Renal pelvis (tissue), 12 donors: ENCODE measurements at places on chromosomes 3 and 15. TPM values are rescaled to one million over a fixed set of nuclear protein-coding genes. Genes with fewer than 3 reads are reported as not detected.

TF gene
- polyA plus RNA-seq = 7.9 TPM

CD86 gene
- 1.3 TPM for polyA plus RNA-seq

HACL1 gene
- 25.0 TPM for polyA plus RNA-seq

MYZAP gene
- polyA plus RNA-seq = 5.3 TPM

SAMMSON gene
- not detected for polyA plus RNA-seq

NR1I2 gene
- 1.4 TPM for polyA plus RNA-seq

IL17RD gene
- 55.1 TPM for polyA plus RNA-seq

PGBD4 gene
- polyA plus RNA-seq = 1.7 TPM

- no peak for DNase-seq
Observed at GRCh38 chr3:192747145-192747544, 19.8 kb upstream of the FGF12 start.

GRCh38 chr15:67783303-67783702 lies 42.0 kb upstream of the SKOR1 start:
- DNase-seq = no peak

DNA sequence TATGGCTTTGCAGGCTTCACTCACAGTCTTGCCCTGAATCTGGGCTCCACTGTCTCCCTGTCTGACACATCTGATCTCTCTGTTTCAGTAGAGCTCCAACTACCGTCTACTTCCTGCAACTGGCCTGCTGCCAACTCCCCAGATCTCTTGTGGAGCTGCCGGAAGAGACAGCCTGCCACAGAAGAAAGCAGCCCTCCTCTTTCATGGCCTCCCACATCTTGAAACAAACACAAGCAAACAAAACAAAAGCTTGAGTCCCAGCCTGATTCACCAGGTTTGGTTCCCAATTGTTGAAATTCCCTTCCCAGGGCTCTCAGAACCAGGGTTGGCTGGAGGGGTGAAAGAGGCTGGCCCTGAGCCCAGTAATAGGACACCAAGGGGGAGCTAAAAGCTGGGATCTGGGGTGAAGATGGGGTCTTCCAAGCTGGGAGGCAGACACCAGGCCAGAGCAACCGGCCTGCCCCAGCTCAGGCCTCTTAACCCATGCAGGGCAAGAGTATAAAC lies 55.3 kb upstream of the CA12 start:
- DNase-seq = peak; percentile 78

DNA sequence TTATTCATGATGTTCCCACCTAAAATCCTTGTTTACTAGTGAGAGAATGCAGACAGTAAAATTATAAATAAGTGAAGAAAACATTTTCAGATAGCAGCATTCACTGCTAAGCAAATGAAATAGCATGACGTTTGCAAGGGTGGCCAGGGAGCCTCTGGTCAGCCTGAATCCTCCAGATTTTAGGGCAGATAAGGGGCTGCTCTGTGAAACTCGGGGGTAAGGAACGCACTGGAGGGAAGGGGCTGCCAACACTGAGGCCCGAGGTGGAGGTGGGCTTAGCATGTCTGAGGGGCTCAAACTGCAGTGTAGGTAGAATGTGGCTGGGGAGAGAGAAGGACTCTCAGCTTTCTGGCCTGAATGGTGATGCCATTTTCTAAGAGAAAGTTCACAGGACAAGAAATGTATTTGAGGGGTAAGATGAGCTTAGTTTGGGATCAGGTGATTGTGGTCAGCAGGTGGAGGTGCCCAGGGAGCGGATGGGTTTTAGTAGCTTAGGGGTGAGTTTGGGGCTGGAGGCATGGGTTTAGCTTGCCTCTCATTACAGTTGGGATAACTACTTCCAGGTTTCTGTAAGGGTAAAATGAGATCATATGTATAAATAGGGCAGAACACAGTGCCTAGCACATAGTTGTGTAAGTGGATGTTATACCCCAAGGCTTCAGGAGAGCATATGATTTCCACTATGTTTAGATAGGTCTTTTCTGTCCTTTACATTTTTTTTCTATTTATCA lies 20.5 kb downstream of the GPR171 start:
- DNase-seq = no peak

GRCh38 chr15:64665179-64665578 lies 110.2 kb downstream of the RBPMS2 start:
- DNase-seq = no peak

- DNase-seq = no peak
Observed at GRCh38 chr3:194032828-194033435, 103.0 kb upstream of the HES1 start.

DNA sequence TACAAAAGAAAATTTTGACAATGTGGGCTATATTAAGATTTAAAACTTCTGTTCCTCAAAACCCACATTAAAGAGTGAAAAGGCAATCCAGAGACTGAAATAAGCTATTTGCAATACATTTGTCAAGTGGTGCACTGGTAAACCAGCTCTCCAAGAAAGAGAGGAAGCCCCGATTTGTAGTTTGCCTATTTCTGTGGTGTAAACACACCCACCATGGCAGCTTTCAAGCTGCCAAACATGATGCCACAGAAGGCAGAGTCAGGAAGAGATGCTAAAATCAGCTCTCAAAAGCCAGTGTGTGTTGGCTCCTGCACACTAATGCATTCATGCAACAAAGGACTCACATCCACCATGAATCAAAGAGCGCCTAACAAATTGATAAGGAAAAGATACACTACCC lies 17.5 kb downstream of the RFTN1 start:
- DNase-seq = no peak

DNA sequence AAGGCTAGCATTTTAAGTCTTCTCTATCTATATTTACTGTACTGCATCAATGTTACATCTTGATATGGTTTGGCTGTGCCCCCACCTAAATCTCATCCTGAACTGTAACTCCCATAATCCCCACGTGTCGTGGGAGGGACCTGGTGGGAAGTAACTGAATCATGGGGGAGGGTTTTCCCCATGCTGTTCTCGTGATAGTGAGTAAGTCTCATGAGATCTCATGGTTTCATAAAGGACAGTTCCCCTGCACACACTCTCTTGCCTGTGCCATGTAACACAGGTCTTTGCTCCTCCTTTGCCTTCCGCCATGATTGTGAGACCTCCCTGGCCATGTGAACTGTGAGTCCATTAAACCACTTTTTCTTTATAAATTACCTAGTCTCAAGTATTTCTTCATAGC lies 161.5 kb downstream of the TBC1D5 start:
- DNase-seq = no peak

- DNase-seq = no peak
Observed at GRCh38 chr3:43247561-43248184, 38.7 kb upstream of the SNRK start.

DNA sequence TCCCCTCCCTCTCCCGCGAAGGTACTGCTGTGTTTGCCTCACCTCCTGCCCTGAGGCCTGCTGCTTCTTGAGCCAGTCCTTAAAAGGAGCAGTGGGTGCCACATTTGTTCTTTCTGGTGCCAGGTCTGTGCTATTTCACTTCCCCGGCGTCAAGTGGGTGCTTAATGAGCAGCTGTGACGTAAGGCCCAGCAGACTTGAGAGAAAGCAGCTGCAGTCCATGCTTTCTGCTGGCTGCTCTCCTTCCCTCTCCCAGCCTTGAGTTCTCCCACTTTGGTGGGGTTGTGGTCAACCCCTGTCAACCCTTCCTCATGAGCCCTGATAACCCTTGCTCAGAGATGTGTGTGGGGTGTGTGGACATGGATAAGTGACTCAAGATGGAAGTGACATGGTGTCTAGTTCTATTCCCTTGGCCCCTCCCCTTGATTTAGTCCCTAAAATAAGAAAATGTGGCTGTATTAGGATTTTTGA lies 6.9 kb downstream of the INAFM2 start:
- DNase-seq = no peak

- no peak for DNase-seq
Observed at GRCh38 chr15:68376447-68377060, 55.4 kb downstream of the ITGA11 start.

GRCh38 chr3:17979911-17980310 lies 237.5 kb upstream of the TBC1D5 start:
- no peak for DNase-seq

DNA sequence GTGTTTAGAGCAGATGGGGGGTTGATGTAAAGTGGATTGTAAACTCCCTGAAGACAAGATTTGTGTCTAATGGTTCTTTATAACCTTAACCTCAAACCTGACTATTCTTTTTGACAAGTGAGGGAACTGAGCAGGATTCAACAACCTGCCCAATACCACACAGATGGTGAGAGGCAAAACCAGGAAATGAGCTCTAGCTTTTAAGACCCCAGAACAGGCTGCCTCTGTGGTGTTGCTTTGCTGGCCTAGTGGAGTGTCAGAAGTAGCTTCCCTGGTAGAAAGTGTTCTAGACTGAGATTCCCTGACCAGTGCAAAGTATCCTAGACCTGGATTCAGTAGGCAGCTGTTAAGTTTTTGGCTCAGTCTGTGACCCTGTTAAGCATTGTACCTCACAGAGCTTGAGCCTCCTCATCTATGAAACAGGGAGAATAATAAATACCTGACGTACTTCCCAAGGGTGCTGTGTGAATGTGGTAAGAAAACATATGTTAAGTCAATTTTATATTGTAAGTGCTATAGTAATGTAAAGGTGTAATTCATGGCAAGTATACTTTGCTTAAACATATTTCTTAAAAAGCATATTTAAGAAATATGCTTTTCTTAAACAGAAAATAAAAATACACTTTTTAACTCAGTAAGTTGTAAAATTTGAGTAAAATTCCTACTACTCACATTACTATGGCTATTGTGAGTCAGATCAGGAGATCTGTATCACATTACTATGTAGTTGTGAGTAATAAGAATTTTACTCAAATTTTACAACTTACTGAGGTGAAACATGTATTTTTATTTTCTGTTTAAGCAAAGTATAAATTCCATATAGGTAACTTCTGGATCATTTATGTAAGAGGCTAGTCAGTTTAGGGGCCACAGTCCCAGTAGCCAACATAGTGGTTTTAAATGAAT lies 8.8 kb downstream of the GPR87 start:
- DNase-seq = no peak

DNA sequence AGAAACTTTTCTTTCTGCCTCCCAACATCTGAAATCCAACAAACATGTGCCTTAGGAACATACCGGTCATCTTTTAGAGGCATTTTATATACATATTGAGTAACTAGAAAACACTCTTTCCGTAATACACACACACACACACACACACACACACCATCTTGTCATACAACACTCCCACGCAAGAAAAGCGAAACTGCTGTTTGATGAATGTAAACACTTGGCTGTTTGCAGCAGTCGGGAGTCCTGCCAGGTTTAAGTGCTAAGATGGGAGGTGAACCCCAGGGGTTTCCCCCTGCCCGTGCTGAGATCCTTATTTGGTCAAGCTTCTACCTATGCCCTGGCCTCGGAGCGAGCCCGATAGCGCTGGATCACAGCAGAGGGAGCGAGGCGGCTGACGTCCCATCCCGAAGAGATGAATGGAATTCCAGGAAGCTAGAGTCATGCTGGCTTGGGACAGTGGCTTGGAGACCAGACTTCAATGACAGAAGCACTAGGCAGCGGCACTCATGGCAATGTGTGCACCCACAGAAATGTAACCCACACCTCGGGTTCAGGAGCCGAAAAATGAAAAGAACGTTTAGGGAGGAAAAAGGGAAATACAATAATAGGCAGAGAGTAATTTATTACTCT lies 1.3 kb upstream of the THBS1 start:
- peak; percentile 62 for DNase-seq

DNA sequence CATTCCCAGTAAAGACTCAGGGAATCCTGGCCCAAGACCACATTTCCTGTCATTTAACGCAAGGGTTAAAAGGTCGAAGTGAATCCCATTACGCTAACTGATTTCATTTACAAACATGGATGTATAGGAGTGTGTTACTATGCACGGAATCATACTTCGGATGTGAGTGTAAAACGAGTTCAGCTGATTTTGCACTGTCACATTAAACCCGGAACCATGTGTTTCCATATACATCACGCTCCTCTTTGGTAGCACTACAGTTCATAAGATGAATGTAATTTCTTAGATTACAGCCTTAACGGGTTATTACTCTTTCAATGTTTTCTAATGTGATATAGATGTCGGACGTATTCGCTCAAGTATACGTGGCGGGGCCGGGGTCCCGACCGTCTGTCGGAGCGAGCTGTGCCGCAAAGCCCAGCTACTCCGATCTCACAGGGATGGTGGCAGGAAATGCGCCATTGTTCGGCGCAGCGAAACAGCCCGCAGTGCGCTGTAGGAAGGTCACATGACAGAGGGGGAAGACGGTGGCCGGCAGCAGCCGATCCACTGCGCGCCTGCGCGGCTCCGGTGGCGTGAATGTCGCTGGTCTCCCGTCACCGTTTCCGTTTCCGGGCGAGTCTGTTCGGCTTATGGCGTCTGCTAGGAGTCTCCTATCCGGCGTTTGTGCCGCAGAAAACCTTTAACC lies 97.3 kb downstream of the NPAP1 start:
- DNase-seq = peak; percentile 86

DNA sequence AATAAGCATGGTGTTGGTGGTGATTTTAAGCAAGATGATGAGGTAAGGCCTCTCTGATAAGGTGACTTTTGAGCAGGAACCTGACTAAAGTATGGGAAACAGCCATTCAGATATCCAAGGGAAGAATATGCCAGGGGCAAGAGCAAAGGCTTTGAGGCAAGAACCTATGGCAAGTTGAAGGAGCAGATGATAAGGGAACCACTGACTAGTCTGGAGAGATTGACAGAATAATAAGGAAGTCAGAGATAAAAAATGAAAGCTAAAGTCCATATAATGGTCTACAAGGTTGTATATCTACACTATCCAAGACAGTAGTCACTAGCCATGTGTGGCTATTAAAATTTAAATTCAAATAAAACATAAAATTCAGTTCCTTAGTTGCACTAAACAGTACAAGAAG lies 2.5 kb upstream of the C3orf38 start:
- no peak for DNase-seq

- DNase-seq = no peak
Observed at GRCh38 chr3:100761211-100761942, 52.1 kb downstream of the TFG start.

GRCh38 chr3:95750097-95750496 lies 1064.3 kb upstream of the EPHA6 start:
- DNase-seq = peak; percentile 0
